ENCODE measurements at places on chromosomes 6 and 20.

- DNase-seq, result no peak
These were observed 5.9 kb downstream of the ESF1 start for GRCh38 chr20:13778827-13779226.

DNA sequence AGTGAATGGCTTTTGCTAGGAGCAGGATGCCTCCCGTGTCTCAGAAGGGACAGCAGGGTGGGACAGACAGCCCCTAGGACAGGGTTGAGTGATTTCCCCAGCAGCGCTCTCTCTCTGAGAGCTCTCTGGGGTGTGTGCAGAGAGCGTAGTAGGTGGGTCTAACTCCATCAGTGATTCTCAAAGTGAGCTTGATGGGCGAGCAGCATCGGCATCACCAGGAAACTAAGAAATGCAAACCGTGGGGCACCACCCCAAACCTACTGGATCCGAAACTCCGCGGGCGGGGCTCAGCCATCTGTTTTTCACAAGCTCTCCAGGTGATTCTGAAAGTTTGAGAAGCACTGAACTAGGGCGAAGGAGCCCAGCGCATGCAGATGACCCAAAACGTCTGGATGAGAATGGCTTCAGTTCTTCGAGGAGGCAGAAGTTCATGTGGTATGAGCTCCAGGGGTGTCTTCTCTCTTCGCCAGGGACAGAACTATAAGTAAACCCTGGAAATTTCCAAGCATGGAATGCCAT is 119.6 kb upstream of the RNF24 start:
- no peak for DNase-seq

DNA sequence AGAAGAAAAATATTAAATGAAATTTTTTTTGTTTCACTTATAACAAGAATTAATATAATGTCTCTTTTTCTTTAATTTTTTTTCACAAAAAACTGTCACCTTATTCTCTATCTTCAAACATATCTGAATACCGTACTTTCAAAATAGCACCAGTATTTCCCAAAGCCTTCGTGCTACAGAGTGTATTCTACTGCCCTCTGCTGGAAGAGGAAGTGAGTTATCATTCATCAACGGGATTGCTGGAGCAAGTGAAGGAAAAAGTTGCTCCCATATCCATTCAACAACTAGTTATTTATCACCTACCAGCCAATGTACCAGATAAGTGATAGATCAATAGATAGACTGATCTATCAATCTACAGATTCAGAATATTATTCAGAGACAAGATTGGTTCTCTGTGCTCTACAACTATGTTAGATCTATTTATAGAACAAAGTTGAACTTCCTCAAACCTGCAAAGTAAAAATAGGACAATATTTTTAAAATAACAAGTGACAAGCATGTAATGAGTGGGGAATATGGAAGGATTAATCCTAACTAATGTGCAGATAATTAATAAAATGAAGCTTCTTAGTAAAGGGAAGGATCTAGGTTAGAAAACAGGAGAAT is 26.7 kb upstream of the TFAP2B start:
- no peak for DNase-seq

- DNase-seq, result no peak
These were observed 8.6 kb downstream of the RAET1E start for GRCh38 chr6:149889326-149889725.

GRCh38 chr6:150615967-150616366 is 16.3 kb downstream of the PLEKHG1 start:
- no peak for DNase-seq

- DNase-seq, result no peak
These were observed 50.3 kb upstream of the NAA20 start for GRCh38 chr20:19966840-19967239.

DNA sequence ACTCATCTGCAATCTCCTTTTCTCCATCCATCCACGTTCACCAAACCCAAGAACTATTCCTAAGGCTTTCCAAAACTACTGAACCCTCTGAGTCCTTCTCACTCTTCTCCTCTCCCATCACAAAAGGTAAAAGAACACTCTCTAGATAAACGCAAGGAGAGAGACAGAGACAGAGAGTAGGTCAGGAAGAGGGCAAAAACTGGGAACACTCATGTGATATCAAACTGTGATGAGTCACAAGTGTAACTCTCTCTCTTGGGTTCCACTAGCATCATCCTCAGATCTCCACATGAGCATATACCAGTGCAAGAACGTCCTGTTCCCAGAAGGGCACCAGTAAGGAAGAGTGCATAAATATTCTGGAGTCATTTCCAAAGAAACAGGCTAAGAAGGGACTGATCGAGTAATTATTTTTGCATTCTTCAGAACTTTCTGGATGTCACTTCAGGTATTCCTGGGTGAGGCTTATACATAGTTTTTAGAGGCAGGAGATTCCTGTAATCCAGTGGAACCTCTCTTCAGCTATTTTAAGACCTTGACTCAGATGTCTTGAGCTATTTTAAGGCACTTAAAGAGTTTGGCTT is 47.3 kb upstream of the STXBP5 start:
- DNase-seq, result no peak
